ENCODE measurements at places on chromosomes 13 and 19. TPM values are rescaled to one million over a fixed set of nuclear protein-coding genes. Genes with fewer than 3 reads are reported as not detected.

The ZNF570 gene
- 13.4 TPM for total RNA-seq

The LILRB5 gene
- not detected for total RNA-seq

The NFIC gene
- total RNA-seq: 66.4 TPM

The EGLN2 gene
- total RNA-seq: 106 TPM

The DPF1 gene
- 0.50 TPM for total RNA-seq

GRCh38 chr19:32041681-32042292 lies 303.6 kb upstream of the ZNF507 start:
- peak; percentile 69 for DNase-seq
